Aorta (tissue), 5 donors: ENCODE measurements at places on chromosomes 11 and 22. TPM values are rescaled to one million over a fixed set of nuclear protein-coding genes. Genes with fewer than 3 reads are reported as not detected.

GRCh38 chr11:103749158-103749557 is 287.3 kb upstream of the DDI1 start:
- no peak overlapping the region for H3K4me3 ChIP-seq
- DNase-seq: no peak
- no peaks in the 10 kb centered on the region for H3K36me3 ChIP-seq
- no peak overlapping the region for H3K27ac ChIP-seq
- no peaks in the 10 kb centered on the region for H3K4me1 ChIP-seq

DNA sequence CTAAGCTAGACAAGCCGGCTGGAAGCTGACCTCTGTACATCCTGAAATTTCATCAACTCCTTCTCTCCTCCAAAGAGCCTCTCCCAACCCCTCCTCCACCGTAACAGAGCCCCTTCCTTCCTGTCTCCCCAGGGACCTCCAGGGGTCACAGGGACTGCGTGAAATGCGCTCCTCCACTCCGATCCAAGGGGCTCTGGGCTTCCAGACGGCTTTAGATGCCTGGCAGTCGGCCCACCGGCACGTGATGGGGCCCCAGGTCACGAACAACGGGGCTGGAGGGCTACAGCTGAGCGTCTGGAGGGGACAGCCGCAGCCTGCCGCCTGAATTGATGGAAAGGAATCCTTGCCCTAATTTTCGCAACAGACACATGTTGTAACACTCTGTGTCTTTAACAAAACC is 264.1 kb downstream of the MN1 start:
- no peaks in the 10 kb centered on the region for H3K4me1 ChIP-seq
- no peaks in the 10 kb centered on the region for H3K27me3 ChIP-seq
- DNase-seq: no peak
- no peaks in the 10 kb centered on the region for H3K36me3 ChIP-seq
- no peak overlapping the region for H3K4me3 ChIP-seq

DNA sequence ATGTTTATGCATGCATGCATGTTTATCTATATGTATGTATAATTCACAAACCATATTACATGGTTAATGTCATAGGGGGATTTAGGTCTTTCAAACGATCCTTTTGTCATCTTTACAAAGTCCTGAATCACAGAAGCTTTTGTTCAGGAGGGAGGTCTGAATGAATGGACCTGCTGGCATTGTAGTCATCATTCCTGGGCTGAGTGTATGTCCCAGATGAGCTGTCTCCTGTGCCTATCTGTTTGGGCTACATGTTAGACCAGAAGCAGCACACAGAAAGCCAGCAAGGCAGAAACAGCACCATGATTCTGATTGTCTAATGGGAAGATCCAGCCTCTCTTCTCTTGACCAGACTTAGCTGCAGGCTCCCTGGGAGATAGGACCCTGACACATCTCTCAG is 69.5 kb downstream of the ADM start:
- no peak for DNase-seq
- no peaks in the 10 kb centered on the region for H3K4me1 ChIP-seq
- H3K27ac ChIP-seq: no peak overlapping the region
- no peaks in the 10 kb centered on the region for H3K36me3 ChIP-seq
- no peaks in the 10 kb centered on the region for H3K27me3 ChIP-seq

DNA sequence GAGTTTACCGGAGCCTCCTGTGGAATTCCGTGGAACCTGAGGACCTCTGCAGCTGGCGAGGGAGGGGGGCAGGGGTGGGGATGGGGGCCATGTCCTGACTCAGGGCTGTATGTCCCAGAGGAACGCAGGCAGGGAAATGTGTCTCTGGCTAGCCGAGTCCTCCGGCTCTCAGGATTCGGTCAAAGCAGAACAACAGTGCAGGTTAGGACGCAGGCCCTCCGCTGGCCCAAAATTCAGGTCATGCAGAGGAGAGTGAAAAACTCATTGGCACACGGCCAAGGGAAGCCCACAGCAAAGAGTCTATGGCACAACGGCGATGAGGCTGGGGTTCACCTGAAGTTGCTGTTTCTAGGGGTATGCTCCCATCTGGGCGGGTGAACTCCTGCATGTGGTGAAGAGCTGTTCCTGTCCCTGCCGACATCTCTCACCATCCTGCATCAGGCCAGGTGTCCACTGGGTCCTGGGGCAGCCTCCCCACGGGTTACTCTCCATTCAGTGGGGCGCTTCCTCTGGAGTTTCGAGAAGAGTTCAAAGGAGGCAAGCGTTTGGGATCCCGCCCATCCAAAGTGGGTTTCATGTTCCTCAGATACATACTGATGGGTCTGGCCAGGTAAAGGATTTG is 1055.3 kb downstream of the BRD1 start:
- no peaks in the 10 kb centered on the region for H3K27me3 ChIP-seq
- no peaks in the 10 kb centered on the region for H3K4me1 ChIP-seq
- peak; percentile 57 for DNase-seq
- H3K27ac ChIP-seq: no peak overlapping the region

DNA sequence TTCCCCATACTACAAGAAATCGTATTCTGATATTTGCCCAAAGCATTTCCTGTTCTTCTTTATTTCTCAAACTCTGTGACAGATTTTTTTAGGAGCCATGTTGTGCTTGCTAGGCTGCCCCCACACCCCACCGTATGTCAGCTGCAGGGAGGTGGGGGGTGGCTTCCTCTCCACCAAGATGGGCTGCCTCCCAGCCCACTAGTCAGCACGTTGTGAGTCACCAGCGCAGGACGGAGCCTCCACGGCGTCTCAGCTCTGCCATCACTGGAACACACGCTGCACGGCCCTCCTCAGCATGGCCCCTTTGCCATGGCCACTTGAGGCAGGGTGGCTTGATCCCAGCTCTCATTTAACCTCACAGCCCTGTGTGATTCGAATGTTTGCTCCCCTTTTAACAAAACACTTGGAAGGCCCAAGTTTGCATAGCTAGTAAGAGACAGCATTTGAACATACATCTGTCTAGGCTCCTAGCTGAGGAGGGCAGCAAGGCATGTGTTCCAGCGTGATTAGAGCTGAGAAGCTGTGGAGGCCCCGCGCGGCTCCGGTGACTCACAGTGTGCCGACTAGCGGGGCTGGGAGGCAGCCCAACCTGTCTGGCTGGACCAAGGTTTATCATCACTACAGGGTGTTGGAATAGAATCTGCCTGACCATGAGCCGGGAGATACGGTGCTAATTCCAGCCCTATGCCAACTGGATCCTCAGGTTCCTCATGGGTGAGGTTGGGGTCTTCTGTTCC is 180.7 kb upstream of the NCAM1 start:
- H3K27me3 ChIP-seq: no peaks in the 10 kb centered on the region
- H3K27ac ChIP-seq: no peak overlapping the region
- H3K4me3 ChIP-seq: no peak overlapping the region
- DNase-seq: peak; percentile 81
- peaks cover 3% of the 10 kb centered on the region for H3K4me1 ChIP-seq

DNA sequence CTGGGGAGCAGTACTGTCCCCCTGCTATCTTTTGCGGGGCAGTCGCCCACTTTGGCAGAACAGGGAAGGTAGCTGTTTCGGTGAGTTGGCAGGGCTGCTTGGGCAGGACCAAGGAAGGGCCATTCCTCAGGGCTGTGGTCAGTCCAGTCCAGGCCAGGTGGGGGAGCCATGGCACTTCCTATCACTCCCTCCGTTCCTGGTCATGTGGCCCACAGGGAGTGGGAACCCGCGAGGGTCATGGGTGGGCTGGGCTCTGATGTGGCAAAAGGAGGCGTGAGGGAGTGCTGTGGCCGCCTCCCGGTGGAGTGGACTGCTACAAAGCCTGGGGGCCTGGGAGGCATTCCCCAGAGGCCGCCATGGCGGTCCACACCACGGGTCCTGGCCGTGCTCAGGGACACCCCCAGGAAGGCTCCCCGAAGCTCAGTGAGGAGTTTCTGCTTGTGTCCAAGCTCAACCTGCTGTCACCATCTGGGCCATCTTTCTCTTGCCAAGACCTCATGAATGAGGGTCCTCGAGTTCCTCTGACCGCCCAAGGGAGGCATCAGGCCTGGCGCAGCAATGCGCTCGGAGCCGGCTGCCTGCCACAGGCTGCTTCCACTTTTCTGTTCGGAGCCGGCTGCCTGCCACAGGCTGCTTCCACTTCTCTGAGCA is 11.9 kb downstream of the CHID1 start:
- no peaks in the 10 kb centered on the region for H3K4me1 ChIP-seq
- no peak for DNase-seq
- H3K4me3 ChIP-seq: no peak overlapping the region
- H3K36me3 ChIP-seq: no peaks in the 10 kb centered on the region

GRCh38 chr22:32020117-32020516 is 22.9 kb upstream of the SLC5A1 start:
- no peaks in the 10 kb centered on the region for H3K27me3 ChIP-seq
- no peak overlapping the region for H3K4me3 ChIP-seq
- H3K36me3 ChIP-seq: no peaks in the 10 kb centered on the region
- no peaks in the 10 kb centered on the region for H3K4me1 ChIP-seq
- no peak for DNase-seq
- no peak overlapping the region for H3K27ac ChIP-seq

DNA sequence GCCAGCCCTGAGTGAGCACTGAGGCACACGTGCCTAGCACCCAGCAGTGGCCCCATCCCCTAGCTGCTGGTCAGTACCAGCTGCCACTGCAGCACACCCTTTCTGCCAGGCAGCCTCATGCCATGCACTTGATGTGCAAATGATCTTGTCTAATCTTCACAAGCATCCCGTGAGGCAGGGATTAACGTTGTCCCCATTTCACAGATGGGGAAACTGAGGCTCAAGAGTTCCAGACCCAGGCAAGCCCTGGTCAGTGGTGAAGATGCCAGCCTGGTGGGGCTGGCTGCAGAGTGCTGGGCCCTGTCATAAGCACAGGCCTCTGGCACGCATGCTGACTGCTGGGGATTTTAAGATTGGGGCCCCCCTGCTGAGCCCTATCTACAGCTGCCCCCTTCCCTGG is 8.4 kb upstream of the CDKN1C start:
- H3K4me1 ChIP-seq: no peaks in the 10 kb centered on the region
- H3K27me3 ChIP-seq: no peaks in the 10 kb centered on the region
- no peak overlapping the region for H3K4me3 ChIP-seq
- no peak overlapping the region for H3K27ac ChIP-seq
- H3K36me3 ChIP-seq: no peaks in the 10 kb centered on the region
- DNase-seq: no peak

EHF gene
- total RNA-seq: 0.75 TPM

SLC35E4 gene
- total RNA-seq: 6.2 TPM

- no peaks in the 10 kb centered on the region for H3K4me1 ChIP-seq
- no peak for DNase-seq
- no peak overlapping the region for H3K4me3 ChIP-seq
- no peaks in the 10 kb centered on the region for H3K36me3 ChIP-seq
Observed at GRCh38 chr11:113457784-113458183, 17.4 kb downstream of the DRD2 start.

- H3K36me3 ChIP-seq: no peaks in the 10 kb centered on the region
- no peak overlapping the region for H3K4me3 ChIP-seq
- no peak overlapping the region for H3K27ac ChIP-seq
- H3K4me1 ChIP-seq: no peaks in the 10 kb centered on the region
- no peak for DNase-seq
Observed at GRCh38 chr11:19409307-19409706, 168.6 kb upstream of the E2F8 start.

DNA sequence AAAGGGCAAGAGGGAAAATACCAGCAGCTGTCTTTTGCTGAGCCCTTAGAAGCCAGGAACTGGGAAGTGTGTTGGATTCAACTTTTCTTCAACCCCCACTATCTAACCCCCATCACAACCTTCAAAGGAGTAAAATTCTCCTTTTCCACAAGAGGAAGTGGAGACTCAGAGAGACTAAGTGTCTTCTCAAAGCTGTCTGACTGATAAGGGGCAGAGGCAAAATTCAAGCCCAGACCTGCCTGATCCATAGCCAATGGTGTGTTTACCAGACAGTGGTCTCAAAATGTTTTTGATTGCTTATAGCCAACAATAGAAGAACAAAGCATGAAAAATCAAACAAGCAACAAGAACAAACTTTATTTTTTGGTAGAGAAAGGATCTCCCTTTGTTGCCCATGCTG is 707.0 kb downstream of the NTM start:
- no peaks in the 10 kb centered on the region for H3K4me1 ChIP-seq
- no peaks in the 10 kb centered on the region for H3K27me3 ChIP-seq
- H3K4me3 ChIP-seq: no peak overlapping the region
- H3K36me3 ChIP-seq: no peaks in the 10 kb centered on the region

DNA sequence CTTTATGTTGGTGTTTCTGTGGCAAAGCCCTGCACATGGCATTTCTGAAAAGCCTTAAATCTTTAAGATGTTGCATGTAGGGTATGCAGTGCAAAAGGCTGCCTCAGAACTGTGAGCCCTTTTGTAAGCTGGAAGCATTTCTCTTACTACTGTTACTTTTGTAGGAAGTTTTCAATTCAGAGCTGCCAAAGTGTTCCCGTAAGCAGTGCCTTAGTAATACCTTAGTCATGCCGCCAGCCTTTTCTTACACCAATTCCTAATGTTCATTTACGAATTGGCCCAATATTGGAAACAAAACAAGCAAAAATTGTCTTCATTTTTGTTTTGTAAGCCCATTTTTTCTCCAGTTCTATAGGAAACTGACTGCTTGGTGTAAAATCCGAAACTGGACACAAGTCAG is 67.4 kb upstream of the RASSF10 start:
- no peaks in the 10 kb centered on the region for H3K27me3 ChIP-seq
- peaks cover 3% of the 10 kb centered on the region for H3K36me3 ChIP-seq
- no peak for DNase-seq
- no peak overlapping the region for H3K27ac ChIP-seq
- H3K4me1 ChIP-seq: no peaks in the 10 kb centered on the region

DNA sequence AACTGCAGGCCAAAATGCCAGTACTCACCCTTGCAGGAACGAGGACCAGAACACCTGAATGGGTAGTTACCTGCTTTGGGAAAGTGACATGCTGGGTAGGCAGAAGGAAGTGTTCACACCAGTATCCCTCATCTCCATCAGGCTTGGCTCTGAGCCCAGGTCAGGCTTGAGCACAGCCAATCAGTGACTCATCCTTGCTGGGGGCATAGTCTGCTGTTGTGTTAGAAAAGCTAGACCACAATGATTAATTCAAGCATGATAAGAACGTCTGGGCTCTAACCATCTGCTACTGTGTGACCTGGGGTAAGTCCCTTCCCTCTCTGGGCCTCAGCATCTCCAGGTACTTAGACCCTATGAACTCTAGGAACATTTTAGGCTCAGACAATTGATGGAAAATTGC is 450.4 kb downstream of the MIAT start:
- DNase-seq: peak; percentile 86
- H3K4me3 ChIP-seq: no peak overlapping the region
- no peak overlapping the region for H3K27ac ChIP-seq
- peaks cover 13% of the 10 kb centered on the region for H3K4me1 ChIP-seq
- H3K27me3 ChIP-seq: no peaks in the 10 kb centered on the region

MPPED2 gene
- total RNA-seq: 7.5 TPM

- H3K36me3 ChIP-seq: no peaks in the 10 kb centered on the region
- H3K4me3 ChIP-seq: no peak overlapping the region
- DNase-seq: peak; percentile 75
- no peak overlapping the region for H3K27ac ChIP-seq
- H3K27me3 ChIP-seq: no peaks in the 10 kb centered on the region
Observed at GRCh38 chr11:75346912-75347647, 4.4 kb downstream of the ARRB1 start.

CEP126 gene
- 13.2 TPM for total RNA-seq
